ENCODE measurements at places on chromosomes 12 and 14. TPM values are rescaled to one million over a fixed set of nuclear protein-coding genes. Genes with fewer than 3 reads are reported as not detected.

TBX5 gene
- total RNA-seq, result not detected

NGB gene
- total RNA-seq, result not detected

RTL1 gene
- total RNA-seq, result 0.27 TPM

COCH gene
- 25.7 TPM for total RNA-seq

PMEL gene
- total RNA-seq, result 0.57 TPM

RAB21 gene
- total RNA-seq, result 49.6 TPM

GPR84 gene
- 0.09 TPM for total RNA-seq

Data from A549 treated with dexamethasone at 1 μM for 4 hours (cell line).